ENCODE measurements at places on chromosomes 6 and 20. TPM values are rescaled to one million over a fixed set of nuclear protein-coding genes. Genes with fewer than 3 reads are reported as not detected.

DNA sequence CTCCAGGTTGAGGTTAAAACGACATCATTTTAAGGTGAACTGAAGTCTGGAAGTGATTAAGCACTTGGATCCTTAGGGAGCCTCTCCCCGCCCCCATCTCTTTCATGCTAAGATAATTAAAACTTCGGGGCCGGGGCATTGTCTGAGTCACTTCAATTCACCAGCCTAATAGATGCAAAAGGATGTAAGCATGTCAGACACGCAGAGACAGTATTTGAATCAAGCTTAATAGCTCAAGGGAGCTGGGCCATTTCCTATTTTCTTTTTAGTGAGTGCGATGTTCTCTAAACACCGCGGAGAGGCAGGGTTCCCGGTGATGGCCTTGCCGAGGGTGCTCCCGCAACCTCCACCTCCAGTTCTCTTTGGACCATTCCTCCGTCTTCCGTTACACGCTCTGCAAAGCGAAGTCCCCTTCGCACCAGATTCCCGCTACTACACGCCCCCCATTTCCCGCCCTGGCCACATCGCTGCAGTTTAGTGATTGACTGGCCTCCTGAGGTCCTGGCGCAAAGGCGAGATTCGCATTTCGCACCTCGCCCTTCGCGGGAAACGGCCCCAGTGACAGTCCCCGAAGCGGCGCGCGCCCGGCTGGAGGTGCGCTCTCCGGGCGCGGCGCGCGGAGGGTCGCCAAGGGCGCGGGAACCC is 516 bp upstream of the IRF4 start:
- peak overlapping the region; percentile 61 for H3K4me3 ChIP-seq
- H3K36me3 ChIP-seq = peaks cover 7% of the 10 kb centered on the region
- peaks cover 71% of the 10 kb centered on the region for H3K27me3 ChIP-seq

DNA sequence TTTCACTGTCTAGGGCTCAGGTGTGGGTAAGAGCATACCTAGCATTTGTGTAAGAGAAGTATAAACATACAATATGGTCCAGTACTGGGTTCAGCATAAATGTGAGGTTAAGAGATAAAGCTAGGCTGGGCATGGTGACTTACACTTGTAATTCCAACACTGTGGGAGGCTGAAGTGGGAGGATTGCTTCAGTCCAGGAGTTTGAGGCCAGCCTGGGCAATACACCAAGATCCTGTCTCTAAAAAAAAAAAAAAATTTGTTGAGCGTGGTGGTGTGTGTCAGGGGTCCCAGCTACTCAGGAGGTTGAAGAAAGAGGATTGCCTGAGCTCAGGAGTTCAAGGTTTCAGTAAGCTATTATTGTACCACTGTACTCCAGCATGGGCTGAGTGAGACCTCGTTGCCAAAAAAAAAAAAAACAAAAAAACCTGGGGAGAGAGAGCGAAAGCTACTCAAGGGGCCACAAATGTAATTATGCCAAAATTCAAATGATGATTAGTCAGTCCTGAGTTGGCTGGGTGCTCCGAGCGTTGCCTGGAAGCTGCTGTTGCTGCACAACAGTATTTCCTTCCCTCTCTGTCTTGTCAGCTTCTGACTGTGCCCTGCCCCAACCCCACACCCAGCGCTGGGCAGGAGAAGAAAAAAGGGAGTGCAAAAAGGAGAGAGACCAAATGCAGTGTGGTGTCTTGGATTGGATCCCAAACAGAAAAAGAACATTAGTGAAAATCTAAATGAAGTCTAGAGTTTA is 24.0 kb downstream of the CMTR1 start:
- DNase-seq = no peak
- H3K4me1 ChIP-seq = peaks cover 2% of the 10 kb centered on the region
- peaks cover 43% of the 10 kb centered on the region for H3K36me3 ChIP-seq

The NFATC2 gene
- total RNA-seq = 2.2 TPM

- no peak overlapping the region for H3K27ac ChIP-seq
- H3K4me3 ChIP-seq = no peak overlapping the region
- H3K27me3 ChIP-seq = no peaks in the 10 kb centered on the region
- DNase-seq = no peak
Observed at GRCh38 chr6:108323710-108324466, 29.0 kb downstream of the AFG1L start.

DNA sequence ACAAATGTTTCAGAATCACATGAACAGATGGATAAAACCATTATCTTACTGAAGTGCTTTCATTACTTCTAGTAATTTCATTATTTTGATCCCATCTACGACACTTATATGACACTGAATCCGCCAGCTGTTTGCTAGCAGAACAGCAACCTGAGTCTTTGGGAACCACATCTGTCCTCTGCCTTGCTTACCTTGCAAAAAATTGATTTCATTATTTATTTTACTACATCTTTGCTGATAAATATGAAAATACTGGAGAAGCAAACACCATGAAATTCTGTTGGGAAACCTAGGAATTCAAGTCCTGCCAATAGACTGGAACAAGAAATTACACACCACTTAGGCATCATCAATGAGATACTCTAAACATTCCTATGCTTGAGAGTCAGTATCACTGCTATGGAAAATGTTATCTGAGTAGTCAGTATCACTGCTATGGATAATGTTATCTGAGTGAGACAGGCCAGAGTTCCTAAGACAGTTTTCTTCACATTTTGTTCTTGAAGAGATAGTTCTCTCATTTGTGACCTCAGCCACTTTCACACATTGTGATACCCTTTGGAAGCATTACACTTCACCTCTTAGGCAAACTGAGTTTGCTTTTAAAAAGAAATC is 91.9 kb downstream of the PDE10A start:
- peaks cover 40% of the 10 kb centered on the region for H3K4me1 ChIP-seq
- no peak for DNase-seq
- H3K27me3 ChIP-seq = no peaks in the 10 kb centered on the region

The NTSR1 gene
- total RNA-seq = not detected

DNA sequence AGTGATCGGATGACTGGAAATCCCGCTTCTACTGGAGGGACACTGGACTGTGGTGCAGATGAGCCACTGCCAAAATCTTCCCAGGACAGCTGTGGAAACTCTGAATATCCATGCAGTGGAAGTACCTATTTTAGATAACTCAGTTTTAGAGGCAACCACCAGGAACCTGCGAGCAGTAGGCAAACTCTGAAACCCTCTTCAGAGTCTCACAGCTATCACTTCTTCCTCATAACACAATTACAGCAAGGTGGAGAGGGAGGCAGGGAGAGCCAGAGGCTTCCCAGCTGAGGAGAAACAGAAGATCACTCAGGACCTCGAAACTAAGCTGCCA is 322.8 kb upstream of the NT5E start:
- peaks cover 27% of the 10 kb centered on the region for H3K4me1 ChIP-seq
- H3K4me3 ChIP-seq = no peak overlapping the region
- H3K27me3 ChIP-seq = peaks cover 19% of the 10 kb centered on the region
- no peak for DNase-seq
- no peaks in the 10 kb centered on the region for H3K36me3 ChIP-seq

- no peak overlapping the region for H3K27ac ChIP-seq
- no peaks in the 10 kb centered on the region for H3K4me1 ChIP-seq
- H3K27me3 ChIP-seq = peaks cover 31% of the 10 kb centered on the region
Observed at GRCh38 chr6:52233975-52234823, 10.1 kb downstream of the IL17F start.

The NINL gene
- 10.6 TPM for total RNA-seq

GRCh38 chr6:23036406-23036983 is 467.1 kb downstream of the HDGFL1 start:
- DNase-seq = no peak
- no peaks in the 10 kb centered on the region for H3K36me3 ChIP-seq
- H3K4me1 ChIP-seq = no peaks in the 10 kb centered on the region
- H3K27ac ChIP-seq = no peak overlapping the region

DNA sequence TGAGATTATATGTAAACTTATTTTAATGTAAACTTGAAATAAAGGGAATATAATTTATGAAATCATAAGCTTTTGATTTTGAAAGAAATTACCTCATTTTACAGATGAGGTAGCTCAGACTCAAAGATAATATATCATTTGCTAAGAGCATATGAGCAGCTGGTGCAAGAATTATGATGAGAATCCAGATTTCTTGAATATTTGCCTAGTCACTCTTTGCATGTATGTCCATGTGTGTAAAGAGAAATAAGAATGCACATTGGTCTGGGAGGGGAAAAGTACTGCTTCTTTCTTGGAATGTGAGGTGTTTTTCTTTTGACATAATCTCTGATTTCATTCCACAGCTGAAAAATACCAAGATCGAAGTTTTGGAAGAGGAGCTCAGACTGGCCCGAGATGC is 11.1 kb upstream of the SNRNP48 start:
- no peaks in the 10 kb centered on the region for H3K27me3 ChIP-seq
- no peak for DNase-seq
- H3K4me3 ChIP-seq = no peak overlapping the region
- H3K27ac ChIP-seq = peak overlapping the region; percentile 73
- peaks cover 14% of the 10 kb centered on the region for H3K4me1 ChIP-seq

- H3K27ac ChIP-seq = no peak overlapping the region
- peaks cover 3% of the 10 kb centered on the region for H3K4me1 ChIP-seq
- no peak for DNase-seq
- peaks cover 5% of the 10 kb centered on the region for H3K36me3 ChIP-seq
- no peaks in the 10 kb centered on the region for H3K27me3 ChIP-seq
Observed at GRCh38 chr6:128616342-128616741, 95.9 kb upstream of the PTPRK start.

The GINS1 gene
- total RNA-seq = 4.9 TPM

- H3K27me3 ChIP-seq = no peaks in the 10 kb centered on the region
- H3K27ac ChIP-seq = no peak overlapping the region
- no peak overlapping the region for H3K4me3 ChIP-seq
- no peak for DNase-seq
Observed at GRCh38 chr6:116596815-116597214, 19.5 kb upstream of the RSPH4A start.

DNA sequence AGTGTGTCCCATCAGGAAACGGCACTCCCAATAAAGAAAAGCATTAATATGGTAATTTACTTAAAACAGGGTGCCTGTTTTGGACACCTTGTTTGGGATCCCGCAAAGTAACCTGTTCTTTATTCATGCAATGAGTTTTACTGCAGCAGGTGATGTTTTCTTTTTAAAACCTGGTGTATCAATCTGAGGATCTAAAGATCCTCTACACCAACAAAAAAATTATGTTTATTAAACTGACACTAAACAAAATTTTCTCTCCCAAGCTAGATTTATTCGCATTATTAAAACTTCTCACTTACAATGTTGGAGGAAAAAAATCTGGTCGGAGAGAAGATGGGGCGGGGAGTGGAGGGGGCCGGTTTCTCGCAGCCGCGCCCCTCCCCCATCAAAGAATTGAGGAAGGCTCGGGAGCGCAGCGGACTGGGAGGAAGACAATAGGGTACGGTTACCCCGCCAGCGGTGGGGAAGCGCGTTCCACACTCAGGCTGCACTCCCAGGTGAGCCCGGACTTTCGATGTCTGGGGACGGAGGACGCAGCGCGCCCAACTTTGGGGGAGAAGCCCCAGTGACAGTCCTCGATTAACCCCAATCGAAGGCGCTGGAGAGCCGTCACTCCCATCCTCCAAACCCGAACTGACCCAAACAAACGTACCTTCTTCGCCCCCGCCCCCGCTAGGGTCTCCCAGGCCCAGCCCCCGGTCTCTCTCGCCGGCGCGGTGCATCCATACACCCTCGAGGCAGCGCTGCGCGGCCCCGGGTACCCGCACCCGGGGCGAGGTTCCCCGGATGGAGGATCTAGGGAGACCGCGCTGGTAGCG is 1.3 kb downstream of the CD24 start:
- H3K4me3 ChIP-seq = peak overlapping the region; percentile 36
- no peak overlapping the region for H3K27ac ChIP-seq
- H3K4me1 ChIP-seq = peaks cover 7% of the 10 kb centered on the region
- H3K36me3 ChIP-seq = no peaks in the 10 kb centered on the region
- H3K27me3 ChIP-seq = peaks cover 60% of the 10 kb centered on the region

The NHLRC1 gene
- total RNA-seq = 1.1 TPM

GRCh38 chr6:47111685-47112084 is 69.6 kb upstream of the ADGRF1 start:
- peaks cover 50% of the 10 kb centered on the region for H3K4me1 ChIP-seq
- H3K36me3 ChIP-seq = no peaks in the 10 kb centered on the region
- peak overlapping the region; percentile 86 for H3K27ac ChIP-seq
- no peak overlapping the region for H3K4me3 ChIP-seq
- no peaks in the 10 kb centered on the region for H3K27me3 ChIP-seq
- DNase-seq = no peak
